ENCODE measurements at places on chromosomes 5 and 9. TPM values are rescaled to one million over a fixed set of nuclear protein-coding genes. Genes with fewer than 3 reads are reported as not detected.

DNA sequence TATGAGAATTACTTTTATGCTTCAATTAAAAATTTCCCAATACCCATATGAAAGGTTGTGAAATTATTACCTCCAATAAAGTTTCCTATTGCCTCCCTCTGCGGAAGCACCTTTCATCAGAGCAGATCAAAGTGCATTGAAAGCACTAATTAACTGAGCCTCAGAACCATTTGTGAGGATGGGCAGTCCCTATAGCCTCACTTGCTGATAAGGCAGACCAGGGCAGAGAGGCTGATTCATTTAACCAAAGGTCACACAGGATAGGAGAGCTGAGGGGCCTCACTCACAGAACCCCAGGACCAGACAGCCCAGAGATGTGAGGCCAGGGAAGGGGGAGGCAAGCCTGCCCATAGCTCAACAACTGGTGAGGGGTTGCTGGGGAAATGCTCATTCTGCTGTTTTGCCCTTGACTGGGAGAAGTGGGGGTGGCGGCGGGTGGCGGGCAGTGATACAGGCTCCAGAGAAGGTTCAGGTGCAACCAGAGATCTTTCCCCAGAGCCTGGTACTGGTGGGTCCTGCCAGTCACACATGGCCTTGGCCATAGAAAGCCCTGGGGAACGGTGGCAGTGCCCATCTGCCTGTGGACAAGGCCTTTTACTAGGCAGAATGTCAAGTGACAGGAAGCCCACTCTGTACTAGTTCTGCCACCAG lies 57.9 kb downstream of the MACROH2A1 start:
- no peak overlapping the region for H3K4me3 ChIP-seq
- peaks cover 55% of the 10 kb centered on the region for H3K36me3 ChIP-seq
- peaks cover 1% of the 10 kb centered on the region for H3K4me1 ChIP-seq
- H3K27me3 ChIP-seq: no peaks in the 10 kb centered on the region
- no peak overlapping the region for H3K27ac ChIP-seq

DNA sequence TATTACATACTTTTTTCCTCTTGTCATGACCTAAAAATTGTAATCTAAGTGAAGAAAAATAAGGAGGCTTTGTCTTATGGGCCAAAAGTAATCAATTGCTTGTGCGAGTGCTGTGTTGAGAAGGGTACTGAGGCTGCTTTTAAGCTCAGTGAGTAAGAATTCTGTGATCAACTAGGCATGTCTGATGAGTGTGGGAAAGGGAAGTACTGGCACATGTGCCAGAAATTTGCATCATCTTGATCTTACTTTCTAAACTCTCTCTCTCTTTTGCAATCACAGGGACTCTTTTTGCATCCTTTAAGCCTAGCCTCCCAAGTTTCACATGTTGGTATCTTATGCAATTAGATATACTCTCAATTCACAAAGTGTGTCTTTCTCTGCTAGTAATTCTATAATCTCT lies 329.9 kb downstream of the KIF4B start:
- H3K27ac ChIP-seq: no peak overlapping the region
- H3K27me3 ChIP-seq: no peaks in the 10 kb centered on the region
- no peak for DNase-seq

DNA sequence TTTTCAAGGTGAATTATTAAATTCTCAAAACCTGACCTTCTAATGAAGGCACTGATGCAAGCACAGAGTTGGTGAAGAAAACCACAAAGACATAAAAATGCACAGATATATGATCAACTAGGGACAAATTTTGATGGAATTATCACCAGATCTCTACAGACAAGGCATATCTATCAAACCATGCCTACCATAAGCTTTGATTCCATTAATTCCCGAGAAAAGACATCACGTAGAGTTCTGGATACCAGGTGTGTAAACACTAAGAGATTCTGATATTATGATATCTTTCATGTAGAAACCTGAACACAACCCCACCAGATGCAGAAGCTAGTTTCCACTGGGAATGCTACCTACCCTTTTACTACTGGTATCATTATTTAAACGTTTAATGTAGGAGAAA lies 140.6 kb downstream of the SLF1 start:
- no peaks in the 10 kb centered on the region for H3K36me3 ChIP-seq
- H3K4me1 ChIP-seq: no peaks in the 10 kb centered on the region
- no peak overlapping the region for H3K27ac ChIP-seq
- H3K27me3 ChIP-seq: no peaks in the 10 kb centered on the region
- no peak for DNase-seq

DNA sequence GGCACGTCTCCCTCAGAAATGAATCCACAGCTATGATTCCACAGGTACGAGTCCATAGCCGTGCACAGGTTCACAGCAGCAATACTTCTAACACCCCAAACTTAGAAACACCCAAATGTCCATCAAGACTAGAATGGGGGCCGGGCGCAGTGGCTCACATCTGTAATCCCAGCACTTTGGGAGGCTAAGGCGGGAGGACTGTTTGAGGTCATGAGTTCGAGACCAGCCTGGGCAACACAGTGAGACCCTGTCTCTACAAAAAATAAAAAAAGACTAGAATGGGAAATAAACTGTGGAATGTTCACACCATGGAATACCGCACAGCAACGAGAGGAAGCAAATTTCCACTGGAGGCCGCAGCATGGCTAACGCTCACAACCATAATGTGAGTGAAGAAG lies 4.3 kb upstream of the DOLPP1 start:
- H3K4me3 ChIP-seq: no peak overlapping the region
- H3K27me3 ChIP-seq: no peaks in the 10 kb centered on the region
- peaks cover 9% of the 10 kb centered on the region for H3K4me1 ChIP-seq
- DNase-seq: no peak

DNA sequence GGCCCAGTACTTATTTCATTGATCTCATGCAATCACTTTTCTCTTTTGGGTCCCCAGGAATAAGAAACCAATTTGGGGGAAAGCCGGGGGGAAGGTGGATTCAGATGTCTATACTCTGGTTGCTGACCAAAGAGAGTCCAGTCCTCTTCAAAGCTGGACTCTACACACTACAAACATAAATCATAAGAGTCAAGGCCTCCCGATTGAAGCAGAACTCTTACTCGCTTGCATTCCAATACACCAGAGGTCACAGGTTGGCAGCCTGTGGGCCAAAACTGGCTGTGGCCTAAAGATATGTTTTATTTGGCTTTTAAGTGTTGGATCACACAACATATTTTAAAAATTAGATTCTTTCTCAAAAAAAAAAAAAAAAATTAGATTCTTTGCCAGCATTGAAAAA lies 311.4 kb upstream of the MSX2 start:
- no peaks in the 10 kb centered on the region for H3K36me3 ChIP-seq
- H3K4me3 ChIP-seq: no peak overlapping the region
- no peak for DNase-seq
- no peaks in the 10 kb centered on the region for H3K27me3 ChIP-seq

GRCh38 chr9:136629879-136630661 lies 32.6 kb upstream of the EGFL7 start:
- H3K4me3 ChIP-seq: no peak overlapping the region
- no peaks in the 10 kb centered on the region for H3K27me3 ChIP-seq
- DNase-seq: peak; percentile 51
- H3K27ac ChIP-seq: no peak overlapping the region
- H3K4me1 ChIP-seq: peaks cover 21% of the 10 kb centered on the region
- no peaks in the 10 kb centered on the region for H3K36me3 ChIP-seq

- no peaks in the 10 kb centered on the region for H3K4me1 ChIP-seq
- DNase-seq: peak; percentile 11
- H3K4me3 ChIP-seq: no peak overlapping the region
These were observed 34.7 kb downstream of the LHX3 start for GRCh38 chr9:136170006-136170901.

DNA sequence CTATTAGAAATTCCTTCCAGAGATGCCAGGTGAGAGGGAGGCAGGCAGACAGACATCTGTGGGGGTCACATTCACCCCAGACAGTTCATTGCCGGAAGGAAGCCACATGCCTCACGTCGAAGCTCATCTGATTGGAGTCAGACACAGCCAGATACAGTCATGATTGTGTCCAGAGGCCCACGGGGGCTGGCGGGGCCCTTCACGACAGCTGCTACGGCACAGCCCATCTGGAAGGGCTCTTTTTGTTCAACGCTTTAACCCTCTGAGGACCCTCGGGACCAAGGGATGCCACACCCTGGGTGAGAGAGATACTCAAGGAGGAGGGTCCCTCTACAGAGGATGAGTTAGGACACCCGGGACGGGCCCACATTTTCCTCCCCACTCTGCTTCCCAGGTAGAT lies 31.9 kb upstream of the GABRP start:
- H3K36me3 ChIP-seq: no peaks in the 10 kb centered on the region
- H3K4me3 ChIP-seq: no peak overlapping the region
- H3K27ac ChIP-seq: peak overlapping the region; percentile 58
- no peaks in the 10 kb centered on the region for H3K27me3 ChIP-seq
- H3K4me1 ChIP-seq: peaks cover 28% of the 10 kb centered on the region

DNA sequence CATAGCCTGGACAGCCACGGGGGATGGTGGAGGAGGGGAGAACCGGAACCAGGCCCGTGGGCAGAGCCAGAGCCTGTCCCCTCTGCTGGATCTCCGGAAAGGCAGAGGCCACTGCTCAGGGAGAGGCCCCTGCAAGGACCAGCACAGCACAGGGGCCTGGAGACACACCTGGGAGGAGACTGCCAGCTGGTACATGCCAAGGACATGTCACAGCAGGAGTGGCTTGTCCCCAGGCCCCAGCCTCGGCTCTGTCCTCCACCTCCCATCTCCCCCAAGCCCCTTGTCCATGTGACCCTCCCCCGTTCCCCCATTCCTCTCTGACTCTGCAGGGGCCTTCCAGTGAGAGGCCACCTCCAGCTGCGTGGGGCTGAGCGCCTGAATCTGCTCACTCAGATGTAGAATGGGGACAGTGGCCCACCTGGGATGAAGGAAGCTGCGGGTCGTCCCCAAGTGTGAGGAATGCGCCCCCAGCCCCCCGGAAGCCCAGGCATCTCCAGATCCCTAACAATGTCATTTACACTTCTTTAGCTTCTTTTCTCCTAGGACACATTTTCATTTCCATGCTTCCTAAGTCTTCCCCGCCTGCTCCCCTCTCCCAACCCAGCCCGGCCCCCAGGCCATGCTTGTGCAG lies 349.6 kb upstream of the IRX2 start:
- H3K4me1 ChIP-seq: no peaks in the 10 kb centered on the region
- no peaks in the 10 kb centered on the region for H3K27me3 ChIP-seq
- DNase-seq: no peak
- H3K4me3 ChIP-seq: no peak overlapping the region

- no peaks in the 10 kb centered on the region for H3K4me1 ChIP-seq
- H3K4me3 ChIP-seq: no peak overlapping the region
- H3K36me3 ChIP-seq: no peaks in the 10 kb centered on the region
- no peak for DNase-seq
- no peak overlapping the region for H3K27ac ChIP-seq
These were observed 32.3 kb upstream of the PTGS1 start for GRCh38 chr9:122338536-122338935.

GRCh38 chr9:135664801-135665794 lies 2.0 kb downstream of the LCN9 start:
- H3K27ac ChIP-seq: no peak overlapping the region
- no peaks in the 10 kb centered on the region for H3K4me1 ChIP-seq
- no peaks in the 10 kb centered on the region for H3K27me3 ChIP-seq
- no peaks in the 10 kb centered on the region for H3K36me3 ChIP-seq
- no peak for DNase-seq

DNA sequence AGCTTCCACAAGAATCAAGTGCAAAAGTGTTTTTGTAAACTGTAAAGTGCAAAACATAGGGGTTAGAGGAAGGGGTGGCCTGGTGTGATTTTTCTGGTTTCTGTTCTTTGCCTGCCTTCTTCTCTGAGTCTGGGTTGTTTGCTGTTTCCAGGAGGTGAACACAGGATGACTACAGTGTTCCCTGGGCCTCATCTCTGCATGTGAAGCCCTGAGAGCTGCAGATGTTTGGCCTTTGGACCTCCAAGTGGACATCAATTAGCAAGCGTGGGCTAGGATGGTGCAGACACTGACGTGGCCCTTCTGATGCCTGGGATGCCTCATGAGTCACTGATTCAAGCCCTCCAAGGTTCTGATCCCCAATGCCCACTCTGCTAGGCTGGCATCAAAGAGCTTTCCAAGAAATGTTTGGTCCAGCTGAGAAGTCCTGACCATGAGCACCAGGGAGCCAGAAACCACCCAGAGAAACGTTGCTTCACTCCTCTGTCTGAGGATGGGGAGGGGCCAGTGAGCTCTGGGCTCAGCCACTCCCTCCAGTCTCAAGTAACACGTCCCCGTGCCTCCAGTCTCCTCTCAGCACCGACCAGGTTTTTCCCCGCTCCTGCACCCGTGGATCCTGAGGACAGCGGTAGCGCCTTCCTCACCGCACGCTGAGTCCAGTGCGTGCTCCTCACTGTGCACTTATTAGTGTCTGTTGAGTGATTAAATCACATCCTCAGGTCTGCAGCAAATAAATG lies 7.6 kb downstream of the IL9 start:
- H3K27ac ChIP-seq: no peak overlapping the region
- H3K4me1 ChIP-seq: no peaks in the 10 kb centered on the region
- no peak overlapping the region for H3K4me3 ChIP-seq
- DNase-seq: no peak
- no peaks in the 10 kb centered on the region for H3K36me3 ChIP-seq
- no peaks in the 10 kb centered on the region for H3K27me3 ChIP-seq

- no peak for DNase-seq
- no peaks in the 10 kb centered on the region for H3K27me3 ChIP-seq
- H3K4me3 ChIP-seq: no peak overlapping the region
- H3K4me1 ChIP-seq: no peaks in the 10 kb centered on the region
- H3K36me3 ChIP-seq: no peaks in the 10 kb centered on the region
These were observed 198.6 kb upstream of the HMHB1 start for GRCh38 chr5:143613329-143613728.

DNA sequence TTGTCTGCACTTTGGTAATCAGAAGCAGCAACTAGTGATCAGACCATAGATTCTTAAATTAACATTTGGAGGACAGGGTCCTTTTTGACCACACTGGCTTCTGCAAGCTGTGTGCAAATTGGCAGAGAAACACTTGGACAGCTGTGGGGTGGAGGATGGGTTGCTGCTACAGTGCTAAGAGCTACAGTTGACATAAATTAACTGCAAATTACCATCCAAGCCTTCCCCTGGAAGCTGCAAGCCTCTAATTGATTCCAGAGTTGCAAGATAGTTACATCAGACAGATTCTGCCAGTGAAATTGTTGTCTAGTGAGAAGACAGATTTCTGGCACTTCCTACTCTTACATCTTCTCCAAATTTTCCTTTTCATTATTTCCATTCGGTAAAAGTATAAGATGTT lies 517.7 kb downstream of the DIRAS2 start:
- H3K27ac ChIP-seq: no peak overlapping the region
- H3K4me1 ChIP-seq: no peaks in the 10 kb centered on the region
- no peaks in the 10 kb centered on the region for H3K36me3 ChIP-seq

DNA sequence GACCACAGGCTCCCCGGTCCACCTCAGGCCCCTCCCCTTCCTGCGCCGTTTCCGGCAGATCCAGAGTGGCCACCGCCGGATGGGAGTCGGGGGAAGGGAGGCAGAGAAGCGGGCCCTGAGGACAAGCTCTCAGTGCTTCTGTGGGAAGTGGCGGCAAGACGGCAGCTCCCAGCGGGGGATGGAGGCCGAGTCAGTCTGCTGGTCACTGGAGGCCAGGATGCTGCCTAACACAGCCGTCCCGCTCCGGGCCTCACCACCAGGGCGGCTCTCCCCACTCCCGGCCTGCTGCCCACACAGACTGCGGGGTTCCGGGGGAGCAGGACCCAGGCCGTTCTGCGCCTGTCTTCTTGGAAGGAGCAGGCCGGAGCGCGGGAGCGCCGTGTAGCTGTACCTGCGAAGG lies 31.4 kb downstream of the FXN start:
- no peak for DNase-seq
- no peaks in the 10 kb centered on the region for H3K27me3 ChIP-seq
- no peak overlapping the region for H3K27ac ChIP-seq

The FOXD4L3 gene
- not detected for total RNA-seq

The TMEM174 gene
- 1.5 TPM for total RNA-seq

The SELENOP gene
- 449 TPM for total RNA-seq

The OTULIN gene
- 20.3 TPM for total RNA-seq

The RNF208 gene
- 4.4 TPM for total RNA-seq

The SHISAL2B gene
- total RNA-seq: not detected

The PCDHGC4 gene
- 10.7 TPM for total RNA-seq

The NR5A1 gene
- 0.40 TPM for total RNA-seq
